IPS-NIHi11 (cell line): ENCODE measurements at places on chromosomes 1 and 21.

DNA sequence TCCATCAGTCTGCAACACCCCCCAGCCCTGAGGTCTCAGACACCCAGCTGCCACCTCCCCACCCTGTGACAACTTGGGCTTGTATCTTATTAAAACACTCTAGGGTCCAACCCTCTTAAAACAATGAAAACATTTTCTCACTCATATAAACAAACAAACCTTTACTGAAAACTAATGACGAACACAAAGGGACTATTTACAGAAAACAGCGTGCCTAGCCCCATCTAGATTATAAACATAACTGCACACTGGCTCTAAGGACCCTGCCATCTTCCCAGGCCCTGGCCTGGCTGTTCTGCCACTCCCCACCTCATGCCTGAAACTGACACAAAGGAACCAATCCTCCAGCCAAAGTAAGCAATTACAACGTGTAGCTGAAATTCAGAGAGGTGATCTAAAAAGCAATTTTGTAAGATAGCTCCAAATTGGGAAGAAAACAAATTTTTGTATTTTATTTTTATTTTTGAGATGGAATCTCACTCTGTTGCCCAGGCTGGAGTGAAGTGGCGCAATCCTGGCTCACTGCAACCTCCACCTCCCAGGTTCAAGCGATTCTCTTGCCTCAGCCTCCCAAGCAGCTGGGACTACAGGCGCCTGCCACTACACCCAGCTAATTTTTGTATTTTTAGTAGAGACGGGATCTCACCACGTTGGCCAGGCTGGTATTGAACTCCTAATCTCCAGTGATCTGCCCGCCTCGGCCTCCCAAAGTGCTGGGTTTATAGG, 40.9 kb downstream of the CAPZB start:
- DNase-seq = no peak

DNA sequence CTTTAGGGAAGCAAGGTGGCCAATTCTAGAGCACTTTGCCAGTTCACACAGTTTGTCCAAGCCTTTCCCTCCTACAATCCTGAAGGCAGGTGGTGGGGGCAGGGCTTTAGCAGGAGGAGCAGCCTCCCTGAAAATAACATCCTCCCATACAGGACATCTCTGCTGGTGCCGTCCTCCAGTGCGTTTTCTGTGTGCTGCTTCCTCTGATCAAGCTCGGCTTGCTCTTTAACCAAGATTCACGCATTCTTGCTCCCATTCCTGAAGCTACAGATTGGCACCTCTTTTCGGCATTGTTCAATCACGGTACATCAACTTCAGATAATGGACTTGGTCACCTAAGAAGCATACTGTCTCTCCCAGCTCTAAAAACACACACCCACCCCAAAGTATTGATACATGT, 7.5 kb upstream of the DPT start:
- DNase-seq = no peak

DNA sequence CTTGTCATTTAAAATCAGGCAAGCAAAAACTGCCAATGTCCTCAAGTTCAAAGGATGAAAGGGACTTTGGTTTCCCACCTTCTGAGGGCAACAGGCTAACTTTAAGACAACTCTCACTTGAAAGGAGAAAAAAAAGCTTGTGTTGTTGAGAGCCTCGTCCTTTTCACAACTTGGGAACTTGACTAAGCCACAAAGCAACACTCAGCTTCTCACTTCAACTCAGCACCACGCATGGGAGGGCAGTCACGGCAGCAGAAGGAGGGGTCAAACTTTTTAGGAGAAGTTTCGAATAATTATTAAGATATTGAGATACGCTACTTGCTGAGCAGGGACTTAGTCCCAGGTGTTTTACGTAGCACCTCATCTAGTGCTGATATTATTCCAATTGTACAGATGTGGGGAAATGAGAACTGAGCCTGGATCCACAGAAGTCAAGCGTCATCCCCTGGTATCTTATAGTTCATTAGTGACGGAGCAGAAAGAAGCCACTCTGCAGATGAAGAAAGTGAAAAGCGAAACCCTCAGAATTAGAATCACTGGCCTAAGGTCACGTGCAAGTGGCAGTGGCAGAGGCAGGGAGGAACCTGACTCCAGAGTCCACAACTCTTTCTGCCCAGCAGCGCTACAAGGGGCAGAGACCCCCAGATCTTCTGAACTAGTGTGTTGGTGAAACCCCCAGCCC, 83.6 kb downstream of the JAK1 start:
- DNase-seq = no peak

DNA sequence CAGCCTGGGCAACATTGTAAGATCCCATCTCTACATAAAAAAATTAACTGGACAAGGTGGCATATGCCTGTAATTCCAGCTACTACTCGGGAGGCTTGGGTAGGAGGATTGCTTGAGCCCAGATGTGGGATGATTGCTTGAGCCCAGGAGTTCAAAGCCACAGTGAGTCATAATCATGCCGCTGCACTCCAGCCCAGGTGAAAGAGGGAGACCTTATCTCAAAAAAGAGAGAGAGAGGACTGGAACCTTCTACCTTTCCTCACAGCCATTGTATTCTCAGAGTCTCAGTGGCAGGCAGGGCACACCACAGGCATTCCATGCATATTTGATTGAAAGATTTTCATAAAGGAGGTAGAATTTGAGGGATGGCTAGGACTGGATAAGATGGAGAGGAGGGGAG, 78.4 kb downstream of the KIF14 start:
- DNase-seq = no peak

DNA sequence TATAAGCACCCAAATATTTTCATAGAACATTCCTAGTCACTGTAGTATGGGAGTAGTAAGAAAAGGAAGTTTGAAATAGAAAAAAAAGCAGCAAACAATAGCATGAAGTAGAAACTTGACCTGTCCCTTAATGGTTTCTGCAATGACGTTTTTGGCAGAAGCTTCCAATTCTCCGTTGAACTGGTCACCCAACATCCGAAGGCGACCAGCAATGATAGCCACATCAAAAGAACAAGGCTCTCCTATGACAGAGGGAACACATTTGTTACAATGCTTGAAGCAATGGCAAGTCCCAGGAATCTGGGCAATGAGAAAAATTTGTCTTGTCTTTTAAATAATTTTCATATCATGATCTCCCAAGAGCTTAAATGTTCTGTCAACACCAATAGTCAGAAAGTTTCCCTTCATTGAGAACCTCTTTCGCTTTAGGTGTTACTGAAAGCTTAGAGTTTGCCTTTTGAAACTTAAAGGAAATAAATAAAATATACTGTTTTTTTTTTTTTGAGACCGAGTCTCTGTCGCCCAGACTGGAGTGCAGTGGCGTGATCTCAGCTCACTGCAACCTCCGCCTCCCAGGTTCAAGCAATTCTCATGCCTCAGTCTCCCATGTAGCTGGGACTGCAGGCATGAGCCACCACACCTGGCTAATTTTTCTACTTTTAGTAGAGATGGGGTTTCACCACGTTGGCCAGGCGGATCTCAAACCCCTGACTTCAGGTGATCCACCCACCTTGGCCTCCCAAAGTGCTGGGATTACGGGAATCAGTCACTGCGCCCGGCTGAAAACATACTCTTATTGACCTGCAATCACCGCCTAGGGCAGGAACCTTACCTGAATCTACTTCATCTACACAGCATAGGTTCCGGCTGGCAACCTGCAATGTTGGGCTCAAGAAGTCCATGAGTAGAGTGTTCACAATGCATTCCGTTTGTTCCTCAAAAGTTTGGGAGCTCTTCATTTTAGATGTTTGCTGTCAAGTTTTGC, 672 bp downstream of the BCL2L15 start:
- no peak for DNase-seq

DNA sequence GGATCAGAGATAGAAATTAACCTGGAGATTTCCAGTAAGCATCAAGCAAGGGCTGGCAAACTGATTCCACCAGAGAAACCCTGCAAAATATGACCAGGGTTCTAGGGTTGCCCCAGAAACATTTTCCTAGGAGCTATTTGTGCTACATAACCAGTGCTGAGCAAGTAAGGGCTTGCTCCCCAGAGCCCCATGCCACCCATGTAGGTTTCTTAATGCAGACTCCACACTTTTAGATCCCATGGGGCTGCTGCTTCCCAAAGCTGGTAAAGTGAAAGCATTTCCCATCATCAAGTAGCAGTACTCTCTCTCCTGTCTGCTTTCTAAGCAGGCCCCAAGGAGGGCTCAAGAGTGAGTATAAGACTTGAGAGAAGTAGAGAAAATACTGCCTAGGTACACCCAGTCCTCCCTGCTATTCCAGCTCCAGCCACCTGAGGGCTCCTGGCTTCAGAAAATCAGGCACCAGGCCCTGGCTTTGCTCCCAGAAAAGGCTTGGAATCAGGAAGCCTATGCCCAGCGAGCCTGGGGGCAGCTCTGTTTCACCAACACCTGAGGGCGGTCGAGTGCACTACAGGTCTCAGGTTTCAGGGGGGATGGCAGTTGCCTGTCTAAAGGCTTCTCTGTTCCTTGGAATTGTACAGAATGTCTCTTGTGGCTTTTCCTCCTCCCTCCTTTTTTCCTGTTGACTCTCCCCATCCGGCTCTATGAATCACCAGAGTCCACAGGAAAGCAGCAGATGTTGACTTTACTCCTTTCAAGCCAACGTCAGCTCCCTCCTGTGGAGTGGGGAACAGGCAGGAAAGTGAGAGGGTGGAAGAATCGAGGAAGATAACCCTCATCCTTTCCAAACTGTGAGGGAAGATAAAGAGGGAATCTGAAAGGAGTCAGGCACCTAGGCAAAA, 6.2 kb upstream of the ANKRD35 start:
- peak; percentile 98 for DNase-seq

DNA sequence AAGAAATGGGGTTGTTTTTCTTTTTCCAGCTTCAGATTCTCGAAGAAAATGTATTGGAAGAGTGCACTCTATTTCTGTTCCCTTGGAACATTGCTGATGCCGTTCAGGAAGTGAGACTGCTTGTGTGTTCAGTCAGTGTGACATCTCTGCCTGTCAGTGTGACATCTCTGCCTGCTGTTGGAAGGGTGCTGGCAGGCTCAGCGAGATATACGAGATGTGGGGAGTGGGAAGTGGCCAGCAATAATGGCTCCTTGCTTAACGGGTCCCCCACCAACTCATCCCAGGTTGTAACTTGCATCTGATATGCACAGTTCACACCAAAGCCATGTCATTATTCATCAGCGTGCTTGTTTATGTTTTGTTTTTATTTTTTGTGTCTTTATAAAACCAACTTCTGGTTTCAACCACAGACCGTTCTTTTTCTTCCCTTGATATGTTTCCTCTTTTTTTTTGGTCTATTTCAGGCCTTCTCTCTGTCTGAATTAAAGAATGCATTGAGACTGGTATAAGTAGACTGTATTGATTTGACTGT, 145.4 kb downstream of the GALNT2 start:
- DNase-seq = no peak

DNA sequence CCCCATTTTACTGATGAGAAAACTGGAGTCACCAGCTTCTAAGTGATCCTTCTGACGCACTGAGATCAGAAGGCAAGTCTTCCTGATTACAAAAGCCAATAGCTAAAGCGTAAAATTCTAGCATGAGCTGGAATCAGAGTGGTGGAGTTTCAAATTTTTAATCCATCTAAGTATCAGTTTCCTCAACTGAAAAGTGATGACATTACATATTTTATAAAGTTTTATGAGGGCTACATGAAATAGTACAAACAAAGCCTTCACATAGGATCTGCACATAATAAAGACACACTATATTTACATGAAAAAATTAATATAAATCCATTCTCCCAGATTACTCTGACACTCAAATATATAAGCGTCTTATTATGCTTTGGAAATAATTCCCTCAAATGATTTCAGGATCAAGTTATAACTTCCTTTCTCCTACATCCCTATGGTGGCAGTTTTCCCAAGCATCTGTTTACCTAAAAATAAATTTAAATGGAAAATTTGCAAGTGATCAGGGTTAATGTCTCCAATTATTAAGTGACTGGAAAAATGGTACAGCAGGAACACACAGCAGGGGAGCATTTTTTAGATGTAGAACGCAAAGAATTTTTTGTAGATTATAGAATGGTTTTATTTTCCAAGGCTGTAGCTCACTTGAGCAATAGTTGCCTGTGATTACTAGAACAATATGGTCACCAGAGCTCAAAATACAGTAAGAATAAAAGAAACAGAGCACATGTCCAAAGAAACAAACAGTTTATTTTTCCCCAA, 490.4 kb upstream of the C1orf87 start:
- DNase-seq = no peak

DNA sequence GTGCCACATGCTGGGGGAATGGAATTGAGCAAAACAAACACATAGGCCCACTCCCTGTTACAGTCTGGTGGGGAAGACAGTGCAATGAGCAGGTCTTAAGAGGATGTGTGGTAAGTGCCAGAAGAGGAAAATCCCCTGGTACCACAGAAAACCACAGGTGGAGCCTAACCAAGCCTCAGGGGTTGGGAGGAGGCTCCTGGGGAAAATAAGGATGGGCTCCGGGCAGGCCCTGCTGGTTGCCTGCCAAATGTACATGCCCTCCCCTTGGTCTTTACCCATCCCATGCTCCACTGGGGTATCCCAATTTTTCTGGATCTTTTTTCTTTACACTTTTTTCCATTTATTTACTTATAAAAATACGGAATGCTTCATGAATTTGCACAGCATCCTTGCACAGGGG, 40.4 kb downstream of the ATP1A1 start:
- no peak for DNase-seq

DNA sequence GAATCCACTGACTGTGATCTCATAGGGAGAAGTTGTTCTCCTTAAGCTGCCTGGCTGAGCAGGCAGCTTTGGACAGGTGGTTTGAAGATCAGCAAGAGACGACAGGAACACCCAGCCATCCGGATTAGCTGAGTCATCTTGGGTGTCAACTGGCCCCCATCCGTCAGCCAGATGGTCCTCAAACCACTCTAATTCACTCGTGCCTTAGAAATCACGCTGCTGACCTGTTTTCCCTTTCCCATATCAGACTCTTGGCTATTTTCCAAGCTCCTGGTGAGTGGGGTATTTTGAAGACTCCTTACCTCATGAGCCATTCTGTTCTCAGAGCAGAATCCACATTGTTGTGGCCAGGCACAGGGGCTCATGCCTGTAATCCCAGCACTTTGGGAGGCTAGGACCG, 149.1 kb upstream of the L1TD1 start:
- peak; percentile 22 for DNase-seq

DNA sequence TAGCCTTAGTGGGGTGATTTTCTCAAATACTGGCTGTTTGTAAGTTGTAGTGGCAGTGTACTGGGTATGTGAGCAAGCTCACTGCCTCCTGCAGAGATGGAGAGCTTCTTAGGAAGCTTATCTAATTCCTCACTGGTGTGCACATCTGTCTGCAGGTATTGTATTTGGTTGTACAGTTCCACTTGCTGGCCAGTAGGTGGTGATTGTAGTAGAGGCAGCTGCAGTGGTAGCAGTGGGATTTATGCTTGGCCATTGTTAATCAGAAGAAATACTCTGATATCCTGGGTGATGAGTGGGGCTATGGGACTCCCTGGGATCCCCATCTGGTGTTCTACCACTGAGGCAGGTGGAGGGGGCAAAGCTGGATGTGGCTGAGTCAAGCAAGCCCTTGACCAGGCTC, 276.1 kb upstream of the SPAG17 start:
- DNase-seq = peak; percentile 14

DNA sequence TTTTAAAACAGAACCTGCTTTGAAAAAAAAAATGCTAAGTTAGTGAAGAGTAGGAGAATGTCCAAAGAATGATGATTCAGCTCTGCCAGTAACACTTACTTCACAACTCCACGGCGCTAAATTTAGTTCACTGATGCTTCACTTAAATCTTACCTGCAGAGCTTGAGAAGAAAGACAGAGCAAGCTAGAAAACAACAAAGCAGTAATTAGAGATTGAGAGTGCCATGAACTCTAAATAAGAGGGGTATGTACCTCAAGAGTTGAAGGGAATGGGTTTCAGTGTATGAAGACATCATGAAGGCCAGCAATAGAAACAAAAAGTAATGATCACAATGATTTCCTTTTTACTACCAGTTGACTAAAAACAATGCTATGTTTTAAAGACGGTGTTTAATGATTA, 32.8 kb downstream of the EPRS1 start:
- DNase-seq = no peak
